ENCODE measurements at places on chromosomes 1 and 21. TPM values are rescaled to one million over a fixed set of nuclear protein-coding genes. Genes with fewer than 3 reads are reported as not detected.

Gene MIXL1
- not detected for total RNA-seq

Gene SLC5A9
- not detected for total RNA-seq

Gene TMEM125
- total RNA-seq: not detected

Gene FCRLB
- not detected for total RNA-seq

Gene ANKRD35
- total RNA-seq: 0.53 TPM

Gene WNT4
- not detected for total RNA-seq

Gene SLC35F3
- 0.49 TPM for total RNA-seq

Gene FCRL6
- total RNA-seq: not detected

Gene S100A8
- total RNA-seq: not detected

Gene KCNE2
- total RNA-seq: not detected

Gene IRF2BP2
- total RNA-seq: 176 TPM

Gene OLFML2B
- 0.18 TPM for total RNA-seq

- no peak for DNase-seq
Observed at GRCh38 chr1:50659107-50659662, 235.9 kb upstream of the DMRTA2 start.

DNA sequence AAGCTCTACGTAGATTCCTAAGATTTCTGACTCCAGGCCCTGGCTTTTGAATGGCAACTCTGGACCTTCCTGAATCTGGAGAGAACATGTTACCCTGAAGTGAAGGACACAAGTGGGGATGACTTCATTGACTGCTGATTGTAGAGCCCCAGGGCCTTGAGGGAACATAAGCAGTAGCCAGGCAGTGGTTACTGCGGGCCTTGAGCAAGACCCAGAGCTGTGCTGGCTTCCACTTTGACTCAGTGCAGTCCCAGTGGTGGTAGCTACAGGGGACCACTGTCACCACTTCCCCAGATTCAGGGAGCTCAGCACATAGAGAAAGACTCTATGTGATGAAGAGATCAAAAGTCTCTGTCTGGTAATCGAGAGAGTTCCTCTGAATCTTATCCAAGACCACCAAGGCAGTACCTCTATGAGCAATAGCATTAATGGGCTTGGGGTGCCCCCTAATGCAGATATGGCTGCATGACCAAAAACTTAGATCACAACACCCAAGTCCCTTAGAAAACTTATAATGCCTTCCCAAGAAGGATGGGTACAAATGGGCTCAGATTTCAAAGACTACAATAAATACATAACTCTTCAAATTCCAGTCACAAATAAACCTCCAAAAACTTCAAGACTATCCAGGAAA is 1278.3 kb downstream of the AMY1C start:
- no peak for DNase-seq

- DNase-seq: no peak
Observed at GRCh38 chr1:201470581-201470980, 1.6 kb upstream of the PHLDA3 start.

DNA sequence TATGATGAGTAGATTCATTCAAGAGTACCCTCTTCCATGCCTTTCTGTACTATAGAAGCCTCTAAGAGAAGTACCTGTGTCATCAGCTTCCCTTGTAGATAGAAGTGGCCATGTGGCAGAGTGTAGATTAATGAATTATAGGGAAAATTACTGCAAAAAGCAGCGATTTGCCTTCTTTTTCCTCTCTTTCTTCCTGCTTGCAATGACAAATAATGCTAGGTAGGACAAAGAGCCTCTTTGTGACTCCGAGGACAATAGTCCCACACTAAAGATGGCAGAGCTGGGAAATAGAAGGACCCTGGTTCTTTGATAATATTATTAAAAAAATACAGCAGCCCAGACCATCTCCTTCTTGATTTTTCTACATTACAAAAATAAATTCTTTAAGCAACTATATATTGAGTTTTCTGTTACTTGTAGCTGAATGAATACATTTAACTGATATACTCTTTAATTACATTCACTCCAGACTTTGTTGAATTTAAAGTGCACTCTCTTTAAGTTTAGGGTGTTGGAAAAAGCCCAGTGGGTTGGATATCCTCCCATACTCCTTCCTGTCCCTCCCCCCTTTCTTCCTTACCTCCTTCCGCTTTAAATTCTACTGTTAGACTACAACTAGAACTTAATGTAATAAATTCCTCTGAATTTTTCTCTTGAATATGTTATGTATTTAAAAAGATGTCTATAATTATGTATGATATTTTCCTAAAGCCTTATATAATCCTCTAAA is 198.2 kb upstream of the APP start:
- no peak for DNase-seq

DNA sequence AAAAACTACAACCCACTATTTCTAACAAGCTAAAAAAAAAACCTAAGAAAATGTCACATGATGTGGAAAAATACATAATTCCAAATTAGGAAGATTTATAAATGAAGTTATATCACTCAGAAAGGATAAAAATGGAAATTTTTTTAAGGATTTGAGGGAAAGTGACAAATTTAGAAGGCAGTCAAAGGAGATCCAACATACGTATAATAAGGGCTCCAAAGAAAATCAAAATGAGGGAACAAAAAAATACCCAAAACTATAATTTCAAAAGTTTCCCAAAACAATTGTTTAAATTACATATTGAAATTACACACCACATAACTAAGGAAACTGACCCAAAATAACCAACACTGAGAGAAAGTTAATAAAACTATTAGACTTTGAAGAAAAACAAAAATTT is 381.1 kb upstream of the KAZN start:
- DNase-seq: no peak

- DNase-seq: no peak
Observed at GRCh38 chr1:94325377-94326302, 88.3 kb upstream of the ARHGAP29 start.

DNA sequence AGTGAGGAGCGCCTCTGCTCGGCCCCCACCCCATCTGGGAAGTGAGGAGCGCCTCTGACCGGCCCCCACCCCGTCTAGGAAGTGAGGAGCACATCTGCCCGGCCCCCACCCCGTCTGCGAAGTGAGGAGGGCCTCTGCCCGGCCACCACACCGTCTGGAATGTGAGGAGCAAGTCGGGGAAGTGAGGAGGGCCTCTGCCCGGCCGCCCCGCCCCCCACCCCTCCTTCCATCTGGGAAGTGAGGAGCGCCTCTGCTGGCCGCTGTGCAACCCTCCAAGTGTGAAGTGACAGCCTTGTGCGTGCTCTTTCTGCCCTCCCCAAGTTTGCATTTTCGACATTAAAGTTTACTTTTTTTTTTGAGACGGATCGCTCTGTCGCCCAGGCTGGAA is 5.1 kb upstream of the ZZZ3 start:
- DNase-seq: no peak

GRCh38 chr1:155016231-155016831 is 13.7 kb downstream of the ZBTB7B start:
- peak; percentile 70 for DNase-seq

DNA sequence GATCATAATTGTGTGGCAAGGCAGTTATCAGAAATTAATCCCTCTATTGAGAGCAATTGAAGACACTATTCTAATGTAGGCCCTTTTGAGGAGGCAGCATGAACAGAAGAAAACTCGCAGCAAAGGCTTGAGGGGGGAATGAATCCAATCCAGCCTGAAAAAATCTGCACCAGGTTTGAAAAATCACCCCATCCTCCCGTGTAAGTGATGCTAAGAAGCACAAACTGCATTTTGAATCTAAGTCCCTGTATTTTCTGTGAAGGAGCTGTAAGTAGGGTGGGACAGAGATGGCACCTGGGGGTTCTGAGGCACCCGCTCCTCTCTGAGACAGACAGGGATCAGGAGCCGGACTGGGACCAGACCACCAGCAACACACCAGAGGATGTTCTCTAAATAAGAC is at the start of gene CRB1:
TSS of gene CRB1 (plus strand) at position 241 of the 400 bp plus-strand sequence. CDS start 161 bp downstream, outside the sequence.
- no peak for DNase-seq

GRCh38 chr21:16370186-16370585 is 640.4 kb downstream of the USP25 start:
- DNase-seq: no peak

- DNase-seq: no peak
Observed at GRCh38 chr1:86258101-86258500, 101.5 kb upstream of the COL24A1 start.

DNA sequence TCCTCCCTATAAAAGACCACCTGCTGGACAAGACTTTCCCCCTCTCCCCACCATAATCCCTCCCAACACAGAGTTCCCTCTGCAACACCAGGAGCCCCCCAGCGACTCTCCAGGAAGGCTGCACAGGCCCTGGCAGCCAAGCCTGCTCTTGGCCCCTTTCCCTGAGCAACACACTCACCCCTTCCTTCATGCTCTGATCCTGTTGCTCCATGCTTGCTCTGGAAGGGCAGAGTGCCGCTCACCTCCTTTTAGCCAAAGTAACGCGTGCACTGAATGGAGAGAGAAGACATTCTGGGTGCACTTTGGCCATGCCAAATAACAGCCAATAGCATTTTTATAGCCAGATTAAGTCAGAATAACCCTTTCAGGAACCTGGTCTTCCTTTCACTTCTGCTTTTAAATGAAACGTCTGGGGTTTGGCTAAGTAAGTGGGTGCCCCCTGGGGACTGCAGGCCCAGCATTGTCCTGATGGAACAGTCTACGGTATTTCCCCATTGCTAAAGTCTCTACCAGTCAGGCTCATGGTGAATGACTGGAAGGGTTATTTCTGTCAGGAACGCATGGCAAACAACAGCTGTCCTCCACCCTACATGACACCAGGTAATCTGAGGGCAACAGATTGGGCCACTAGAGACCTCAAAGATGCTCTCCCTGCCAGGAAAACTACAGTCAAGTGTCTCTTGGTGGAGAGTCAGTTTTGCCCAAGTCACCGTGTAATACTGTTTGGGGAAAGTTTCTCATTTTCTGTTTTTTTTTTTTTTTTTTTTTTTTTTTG is at the start of gene SLC2A5:
TSS of gene SLC2A5 (minus strand) at position 310 of the 775 bp plus-strand sequence. CDS start at position 211, 99 bp downstream.
- DNase-seq: no peak

DNA sequence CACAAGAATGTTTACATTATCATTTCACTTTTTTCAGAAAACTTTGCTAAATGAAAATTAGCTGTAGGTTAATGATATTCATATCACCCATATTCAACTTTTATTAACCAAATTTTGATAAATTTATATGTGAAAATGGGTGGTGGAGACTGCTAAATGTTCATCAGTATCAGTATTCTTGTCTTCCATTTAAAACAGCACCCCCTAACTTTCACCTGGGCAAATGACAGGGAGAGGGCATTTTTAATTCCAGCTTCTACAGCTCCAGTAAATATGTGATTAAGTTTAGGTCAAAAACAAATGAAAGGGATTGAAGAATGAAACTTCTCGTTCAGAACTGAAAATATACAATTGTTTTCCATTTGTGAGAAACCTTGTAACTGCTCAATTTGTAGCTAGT is 722.2 kb downstream of the KCNT2 start:
- no peak for DNase-seq

GRCh38 chr1:232684371-232685105 is 54.6 kb upstream of the SIPA1L2 start:
- DNase-seq: no peak

- DNase-seq: no peak
Observed at GRCh38 chr1:64476251-64476952, 6.5 kb downstream of the CACHD1 start.

DNA sequence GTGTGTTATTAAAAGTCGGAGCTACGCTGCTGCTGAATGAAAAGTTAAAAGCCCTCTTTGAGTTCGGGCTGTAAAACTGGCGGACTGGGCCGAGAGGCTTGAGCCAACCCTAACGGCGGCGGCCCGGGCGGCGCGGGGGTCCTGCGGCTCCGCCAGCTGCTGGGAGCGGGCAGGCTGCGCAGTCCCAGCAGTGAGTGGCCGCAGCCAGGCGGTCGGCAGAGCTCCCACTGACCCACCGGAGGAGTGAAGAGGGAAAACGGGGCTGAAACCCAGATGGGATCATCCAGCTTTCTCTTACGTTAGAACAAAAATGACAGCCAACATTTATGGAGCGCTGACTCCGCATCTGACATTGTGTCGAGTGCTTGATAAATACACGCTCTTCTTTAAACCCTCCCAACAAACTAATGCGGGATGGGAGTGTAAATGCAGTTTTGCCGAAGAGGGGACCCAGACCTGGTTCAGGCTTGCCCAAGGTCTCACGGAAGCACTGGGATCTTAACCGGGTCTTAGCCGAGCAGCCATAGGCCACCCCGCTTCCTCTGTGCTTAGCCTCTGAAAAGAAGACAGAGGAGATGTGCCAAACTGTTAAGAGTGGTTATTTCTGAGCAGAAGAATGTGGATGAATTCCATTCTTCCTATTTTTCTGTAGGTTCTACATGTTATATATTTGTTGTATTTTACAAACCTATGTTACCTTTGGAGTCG is 3.5 kb downstream of the GRHL3 start:
- DNase-seq: no peak

GRCh38 chr1:182229921-182230491 is 161.6 kb downstream of the GLUL start:
- no peak for DNase-seq

GRCh38 chr1:205074513-205074912 is 9.7 kb downstream of the TMEM81 start:
- no peak for DNase-seq

- DNase-seq: no peak
Observed at GRCh38 chr21:46554431-46555224, 50.3 kb downstream of the S100B start.

DNA sequence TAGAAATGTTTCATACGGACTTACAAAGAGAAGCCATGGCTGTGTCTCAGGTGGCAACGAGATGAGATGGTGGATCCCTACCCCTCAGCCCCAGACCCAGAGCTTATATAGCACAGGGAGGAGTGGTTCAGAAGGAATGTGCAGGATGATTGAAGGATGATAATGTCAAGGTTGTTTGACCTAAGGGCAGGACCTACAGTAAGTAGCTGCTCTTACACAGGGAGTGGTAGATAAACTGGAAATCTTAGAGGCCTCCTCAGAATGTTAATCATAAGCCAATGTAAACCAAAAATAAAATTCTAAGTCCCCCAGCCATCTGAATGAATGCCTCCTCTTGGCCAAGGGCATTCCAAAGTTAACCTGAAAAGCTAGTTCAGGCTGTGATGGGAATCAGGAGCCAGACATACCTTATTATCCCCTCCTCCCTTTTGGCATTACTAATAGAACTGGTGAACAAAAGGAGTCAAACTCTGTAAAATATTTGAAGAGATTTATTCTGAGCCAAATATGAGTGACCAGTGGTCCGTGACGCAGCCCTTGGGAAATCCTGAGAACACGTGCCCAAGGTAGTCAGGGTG is 45.8 kb upstream of the PDE9A start:
- DNase-seq: no peak

GRCh38 chr1:199747984-199748383 is 279.5 kb upstream of the NR5A2 start:
- DNase-seq: no peak

- no peak for DNase-seq
Observed at GRCh38 chr21:38832664-38833063, 26.9 kb downstream of the ETS2 start.

DNA sequence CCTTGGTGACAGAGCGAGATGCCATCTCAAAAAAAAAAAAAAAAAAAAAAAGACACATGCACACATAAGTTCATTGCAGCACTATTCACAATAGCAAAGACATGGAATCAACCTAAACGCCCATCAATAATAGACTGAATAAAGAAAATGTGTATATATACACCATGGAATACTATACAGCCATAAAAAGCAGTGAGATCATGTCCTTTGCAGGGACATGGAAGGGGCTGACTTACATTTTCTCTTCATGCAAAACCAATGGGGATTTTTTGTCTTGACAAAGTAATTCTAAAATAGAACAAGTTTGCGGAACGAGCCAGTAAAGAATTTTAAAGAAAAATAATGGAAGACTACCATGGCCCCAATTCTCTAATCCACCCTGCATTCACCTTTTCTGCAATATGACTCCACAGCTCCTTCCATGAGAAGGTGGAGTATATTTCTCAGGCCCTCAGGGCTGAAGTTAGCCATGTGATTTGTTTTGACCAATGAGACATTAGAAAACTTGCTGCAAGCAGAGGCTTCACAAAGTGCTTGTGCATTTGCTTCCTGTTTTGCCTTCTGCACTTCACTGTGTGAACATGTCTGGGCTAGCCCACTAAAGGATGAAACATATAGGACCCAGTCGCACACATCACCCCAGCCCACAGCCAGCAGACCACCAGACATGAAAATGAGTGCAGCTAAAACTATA is 78.8 kb upstream of the NR5A2 start:
- DNase-seq: no peak

All from activated naive CD4-positive, alpha-beta T cell treated with anti-CD3 and anti-CD28 coated beads, Interleukin-2, amount 50 U/mL, for 72 hours (primary cell).